GM12878 (cell line): ENCODE measurements at places on chromosomes 1 and 21. TPM values are rescaled to one million over a fixed set of nuclear protein-coding genes. Genes with fewer than 3 reads are reported as not detected.

TFF1 gene
- 0.40 TPM in 1 of 2 replicates, not detected in the other for total RNA-seq

BNIPL gene
- total RNA-seq = 0.11 and 0.33 TPM in 2 replicates

RGS8 gene
- total RNA-seq = 0.31 and 0.35 TPM in 2 replicates

C1orf167 gene
- 0.31 TPM in 1 of 2 replicates, not detected in the other for total RNA-seq

NR5A2 gene
- total RNA-seq = 0.21 and 0.26 TPM in 2 replicates

FCRL1 gene
- 0.85 and 0.90 TPM in 2 replicates for total RNA-seq

C1orf56 gene
- total RNA-seq = 1.5 and 1.6 TPM in 2 replicates

KCNJ9 gene
- total RNA-seq = not detected in 2 replicates

ZNF691 gene
- 11.9 and 12.2 TPM in 2 replicates for total RNA-seq

OR6N1 gene
- total RNA-seq = not detected in 2 replicates

MTMR11 gene
- 0.45 and 1.1 TPM in 2 replicates for total RNA-seq

KRTAP12-2 gene
- total RNA-seq = not detected in 2 replicates

SELENON gene
- total RNA-seq = 4.1 and 5.1 TPM in 2 replicates

TMEM61 gene
- not detected in 2 replicates for total RNA-seq

CD1E gene
- not detected in 2 replicates for total RNA-seq

ATP13A2 gene
- total RNA-seq = 23.9 and 30.5 TPM in 2 replicates

KIF17 gene
- 0.10 and 0.45 TPM in 2 replicates for total RNA-seq

DNAJB4 gene
- 7.3 and 7.6 TPM in 2 replicates for total RNA-seq

SPATA46 gene
- not detected in 2 replicates for total RNA-seq

INKA2 gene
- 4.7 and 5.1 TPM in 2 replicates for total RNA-seq

RCOR3 gene
- total RNA-seq = 24.8 and 25.2 TPM in 2 replicates

A3GALT2 gene
- total RNA-seq = not detected in 2 replicates

TEDDM1 gene
- total RNA-seq = not detected in 2 replicates

HES3 gene
- total RNA-seq = not detected in 2 replicates

CRYAA gene
- not detected in 2 replicates for total RNA-seq

IKBKE gene
- 30.0 and 33.4 TPM in 2 replicates for total RNA-seq

SLC45A3 gene
- total RNA-seq = 9.8 and 9.9 TPM in 2 replicates

RER1 gene
- 145 and 149 TPM in 2 replicates for total RNA-seq

TFF2 gene
- not detected in 2 replicates for total RNA-seq

HES2 gene
- 0.32 and 1.0 TPM in 2 replicates for total RNA-seq

MANEAL gene
- total RNA-seq = 8.6 and 9.2 TPM in 2 replicates

LACTBL1 gene
- total RNA-seq = not detected in 2 replicates

MYOM3 gene
- not detected in 2 replicates for total RNA-seq
